Ascending aorta (tissue), 2 donors: ENCODE measurements at places on chromosomes 13 and 19. TPM values are rescaled to one million over a fixed set of nuclear protein-coding genes. Genes with fewer than 3 reads are reported as not detected.

The ZNF581 gene
- 12.1 TPM for total RNA-seq

The METTL21C gene
- not detected for total RNA-seq

The DAND5 gene
- total RNA-seq, result not detected

The C19orf67 gene
- total RNA-seq, result not detected

The ZNF266 gene
- 54.2 TPM for total RNA-seq

- H3K27me3 ChIP-seq, result no peaks in the 10 kb centered on the region
- no peak for DNase-seq
- H3K36me3 ChIP-seq, result no peaks in the 10 kb centered on the region
- no peak overlapping the region for H3K27ac ChIP-seq
- no peak overlapping the region for H3K4me3 ChIP-seq
Observed at GRCh38 chr19:54254195-54254906, 2.7 kb downstream of the LILRB5 start.

DNA sequence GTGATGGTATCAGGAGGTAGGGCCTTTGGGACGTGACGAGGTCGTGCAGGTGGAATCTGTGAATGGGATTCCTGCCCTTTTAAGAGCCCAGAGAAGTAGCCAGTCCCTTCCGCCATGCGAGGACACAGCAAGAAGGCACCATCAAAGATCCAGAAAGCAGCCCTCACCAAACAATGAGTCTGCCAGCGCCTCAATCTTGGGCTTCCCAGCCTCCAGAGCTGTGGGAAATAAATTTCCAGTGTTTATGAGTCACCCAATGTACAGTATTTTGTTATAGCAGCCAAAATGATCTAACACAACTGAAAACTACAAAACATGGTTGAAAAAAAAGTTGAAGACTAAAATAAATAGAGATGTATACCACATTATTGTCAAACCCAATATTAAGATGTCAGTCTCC, 16.9 kb upstream of the LAMP1 start:
- no peaks in the 10 kb centered on the region for H3K27me3 ChIP-seq
- H3K36me3 ChIP-seq, result no peaks in the 10 kb centered on the region
- no peak overlapping the region for H3K4me3 ChIP-seq
- no peaks in the 10 kb centered on the region for H3K4me1 ChIP-seq
- DNase-seq, result no peak
- H3K27ac ChIP-seq, result no peak overlapping the region

- H3K27ac ChIP-seq, result peak overlapping the region; percentile 26
- H3K4me3 ChIP-seq, result peak overlapping the region; percentile 34
- no peak for DNase-seq
Observed at GRCh38 chr19:18762125-18763023, 28.7 kb downstream of the COMP start.

DNA sequence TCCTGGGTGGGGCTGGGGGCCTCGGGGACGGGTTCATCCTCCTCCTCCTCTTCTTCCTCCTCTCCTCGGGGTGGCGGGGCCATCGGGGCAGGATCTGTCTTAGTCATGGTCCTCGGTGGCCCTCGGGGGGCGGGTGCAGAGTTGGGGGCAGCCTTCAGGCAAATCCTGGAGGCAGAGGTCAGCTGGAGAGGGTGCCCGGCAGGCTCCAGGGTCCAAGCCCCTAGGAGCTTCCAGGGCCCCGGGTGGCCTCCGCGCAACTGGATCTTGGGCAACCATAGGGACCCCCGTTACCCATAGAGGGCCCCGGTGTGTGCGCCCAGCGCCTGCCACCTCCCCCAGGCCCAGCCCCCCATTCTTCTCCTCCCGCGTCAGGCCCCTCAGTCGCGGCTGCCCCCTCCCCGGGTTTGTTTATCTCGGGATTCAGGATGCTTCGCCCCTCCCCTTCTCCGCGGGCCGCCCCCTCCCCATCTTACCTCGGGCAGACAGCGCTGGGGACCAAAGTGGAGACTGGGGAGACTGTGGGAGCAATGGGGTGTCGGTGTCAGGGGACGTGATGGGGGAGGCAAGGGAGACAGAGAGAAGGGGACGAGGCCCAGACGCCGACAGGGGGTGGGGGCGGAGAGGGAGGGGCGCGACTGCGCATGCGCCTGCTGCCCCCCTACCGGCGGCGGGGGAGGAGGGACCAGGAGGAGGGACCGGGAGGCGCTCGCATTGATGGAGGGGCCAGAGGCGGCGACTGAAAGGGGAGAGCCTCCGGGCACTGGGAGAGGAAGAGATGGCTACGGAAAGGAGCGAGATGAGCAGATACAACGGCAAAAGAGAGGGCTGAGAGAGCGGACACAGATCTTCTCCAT, at the start of gene CLIP3:
Gene CLIP3 (minus strand): TSS at position 623 of the 854 bp plus-strand sequence. CDS start 516 bp downstream, at position 107.
- DNase-seq, result peak; percentile 81
- peaks cover 4% of the 10 kb centered on the region for H3K4me1 ChIP-seq
- no peaks in the 10 kb centered on the region for H3K27me3 ChIP-seq
- H3K36me3 ChIP-seq, result no peaks in the 10 kb centered on the region
- peak within 1 kb of the TSS; percentile 85 for H3K27ac ChIP-seq

GRCh38 chr13:95536632-95537241, 15.8 kb upstream of the CLDN10 start:
- no peak for DNase-seq
- no peaks in the 10 kb centered on the region for H3K36me3 ChIP-seq

GRCh38 chr19:7860714-7861618, 13.2 kb downstream of the PRR36 start:
- peaks cover 22% of the 10 kb centered on the region for H3K36me3 ChIP-seq
- H3K4me1 ChIP-seq, result no peaks in the 10 kb centered on the region
- H3K27me3 ChIP-seq, result no peaks in the 10 kb centered on the region
- no peak overlapping the region for H3K4me3 ChIP-seq
- no peak for DNase-seq

- no peak for DNase-seq
- no peaks in the 10 kb centered on the region for H3K36me3 ChIP-seq
- no peaks in the 10 kb centered on the region for H3K27me3 ChIP-seq
- no peaks in the 10 kb centered on the region for H3K4me1 ChIP-seq
Observed at GRCh38 chr13:26041444-26041843, 10.4 kb downstream of the SHISA2 start.

GRCh38 chr13:26557393-26558073, at the start of gene WASF3:
Gene WASF3 (plus strand): TSS chr13:26557683. CDS start chr13:26642271, 84,588 bp downstream.
- peaks cover 7% of the 10 kb centered on the region for H3K4me1 ChIP-seq
- H3K4me3 ChIP-seq, result peak within 1 kb of the TSS; percentile 70
- H3K36me3 ChIP-seq, result no peaks in the 10 kb centered on the region
- H3K27me3 ChIP-seq, result no peaks in the 10 kb centered on the region

DNA sequence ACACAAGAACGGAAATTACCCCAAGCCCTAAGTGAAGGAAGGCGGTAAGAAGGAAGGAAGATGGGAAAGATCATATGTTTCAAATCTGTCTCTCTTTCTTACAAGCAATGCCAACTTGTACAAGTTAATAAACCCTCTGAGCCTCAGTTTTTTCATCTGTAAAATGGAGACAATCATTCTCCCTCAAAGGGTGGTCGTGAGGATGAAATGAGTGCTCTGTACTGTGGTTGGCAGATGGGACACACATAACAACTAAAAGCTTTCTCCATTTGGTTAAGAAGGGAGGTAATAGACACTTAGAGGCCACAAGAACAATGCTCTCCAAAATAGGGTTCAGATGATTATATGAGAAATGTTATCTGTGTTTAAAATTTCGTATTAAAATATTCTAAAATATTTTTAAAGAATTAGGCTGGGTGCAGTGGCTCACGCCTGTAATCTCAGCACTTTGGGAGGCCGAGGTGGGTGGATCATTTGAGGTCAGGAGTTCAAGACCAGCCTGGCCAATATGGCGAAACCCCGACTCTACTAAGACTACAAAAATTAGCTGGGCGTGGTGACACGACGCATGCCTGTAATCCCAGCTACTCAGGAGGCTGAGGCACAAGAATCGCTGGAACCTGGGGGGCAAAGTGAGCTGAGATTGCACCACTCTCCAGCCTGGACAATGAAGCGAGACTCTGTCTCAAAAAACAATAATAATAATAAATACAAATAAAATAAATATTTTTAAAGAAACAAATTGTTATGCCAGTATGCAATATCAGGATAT, 89.7 kb downstream of the STARD13 start:
- H3K27ac ChIP-seq, result no peak overlapping the region
- H3K4me1 ChIP-seq, result peaks cover 48% of the 10 kb centered on the region
- H3K4me3 ChIP-seq, result peak overlapping the region; percentile 27
- no peak for DNase-seq
- H3K36me3 ChIP-seq, result no peaks in the 10 kb centered on the region

DNA sequence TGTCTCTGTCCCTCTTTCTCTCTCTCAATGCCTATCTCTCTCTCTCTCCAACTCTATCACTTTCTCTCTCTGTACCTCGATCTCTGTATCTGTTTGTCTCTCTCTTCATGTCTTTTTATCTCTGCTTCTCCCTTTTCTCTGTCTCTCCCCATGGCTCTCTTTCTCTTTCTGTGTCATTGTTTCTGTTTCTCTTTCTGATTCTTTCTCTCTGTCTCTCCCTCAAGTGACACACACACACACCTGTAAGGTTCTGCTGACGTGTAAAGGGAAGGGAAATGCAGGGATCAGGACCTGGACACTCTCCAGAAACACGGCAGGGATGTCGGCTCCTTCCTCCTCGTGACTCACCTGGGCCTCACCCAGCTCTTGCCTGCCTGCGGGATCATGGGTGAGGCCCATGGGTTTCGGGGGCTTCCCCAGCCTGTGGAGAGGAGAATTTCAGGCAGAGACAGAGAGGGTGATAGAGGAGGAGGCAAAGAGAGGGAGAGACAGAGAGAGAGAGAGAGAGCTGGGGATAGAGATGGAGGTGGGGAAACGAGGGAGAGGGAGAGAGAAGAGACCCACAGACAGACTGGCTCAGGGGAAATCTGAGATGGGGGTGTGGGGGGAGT, 5.4 kb upstream of the PLAUR start:
- no peaks in the 10 kb centered on the region for H3K36me3 ChIP-seq
- no peak overlapping the region for H3K4me3 ChIP-seq
- no peaks in the 10 kb centered on the region for H3K27me3 ChIP-seq
- H3K27ac ChIP-seq, result no peak overlapping the region
- DNase-seq, result no peak

DNA sequence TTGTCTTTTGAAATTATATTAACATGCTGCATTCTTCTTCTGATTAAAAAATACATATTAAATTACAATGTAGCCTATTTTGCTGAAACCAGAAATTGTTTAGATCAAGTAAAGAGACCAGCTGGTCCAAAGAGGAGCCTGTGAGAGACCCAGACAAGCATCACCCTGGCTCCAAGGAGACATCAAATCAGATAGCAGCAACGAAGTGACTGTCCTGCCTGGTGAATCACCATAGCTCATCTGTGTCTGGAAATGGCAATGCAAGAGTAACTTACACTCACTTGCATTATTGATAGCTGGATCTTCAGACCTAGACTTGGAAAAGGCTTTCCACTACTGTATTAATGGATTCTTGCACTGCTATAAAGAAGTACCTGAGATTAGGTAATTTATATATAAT, 169.1 kb downstream of the KCTD12 start:
- no peak overlapping the region for H3K4me3 ChIP-seq
- DNase-seq, result no peak
- no peak overlapping the region for H3K27ac ChIP-seq
- no peaks in the 10 kb centered on the region for H3K4me1 ChIP-seq
- H3K27me3 ChIP-seq, result no peaks in the 10 kb centered on the region
- no peaks in the 10 kb centered on the region for H3K36me3 ChIP-seq

- DNase-seq, result no peak
- no peak overlapping the region for H3K4me3 ChIP-seq
- no peak overlapping the region for H3K27ac ChIP-seq
- H3K36me3 ChIP-seq, result peaks cover 9% of the 10 kb centered on the region
- no peaks in the 10 kb centered on the region for H3K27me3 ChIP-seq
- H3K4me1 ChIP-seq, result peaks cover 2% of the 10 kb centered on the region
Observed at GRCh38 chr19:15340086-15340485, 7.7 kb upstream of the BRD4 start.

DNA sequence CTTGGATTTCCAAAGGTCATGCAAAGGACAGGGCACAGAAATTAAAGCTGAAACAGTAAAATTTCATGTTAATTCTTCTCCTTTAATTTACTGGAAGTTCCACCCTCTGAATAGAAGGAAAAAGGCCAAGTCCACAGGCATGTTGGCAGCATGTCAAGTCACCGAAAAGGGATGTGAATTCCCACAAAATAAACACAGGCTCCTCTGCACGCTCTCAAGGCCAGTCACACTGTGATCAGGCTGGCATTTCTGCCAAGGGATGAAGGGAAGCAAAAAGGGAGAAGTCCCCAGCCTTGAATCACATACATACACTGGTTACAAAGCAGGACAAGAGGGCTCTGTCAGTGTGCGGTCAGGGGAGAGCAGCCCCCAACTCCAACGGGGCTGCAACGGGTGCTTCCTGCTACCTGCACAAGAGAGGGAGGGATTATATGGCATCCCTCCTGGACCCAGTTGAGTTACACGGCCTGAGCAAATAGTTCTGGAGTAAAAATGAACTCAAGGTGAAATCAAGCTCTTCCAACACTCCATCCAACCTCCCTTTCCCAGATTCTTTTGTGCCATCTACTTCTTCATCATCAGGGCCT, 6.9 kb downstream of the DCLK1 start:
- DNase-seq, result no peak
- H3K36me3 ChIP-seq, result no peaks in the 10 kb centered on the region
- no peaks in the 10 kb centered on the region for H3K27me3 ChIP-seq
- no peak overlapping the region for H3K27ac ChIP-seq
- no peaks in the 10 kb centered on the region for H3K4me1 ChIP-seq
- no peak overlapping the region for H3K4me3 ChIP-seq

DNA sequence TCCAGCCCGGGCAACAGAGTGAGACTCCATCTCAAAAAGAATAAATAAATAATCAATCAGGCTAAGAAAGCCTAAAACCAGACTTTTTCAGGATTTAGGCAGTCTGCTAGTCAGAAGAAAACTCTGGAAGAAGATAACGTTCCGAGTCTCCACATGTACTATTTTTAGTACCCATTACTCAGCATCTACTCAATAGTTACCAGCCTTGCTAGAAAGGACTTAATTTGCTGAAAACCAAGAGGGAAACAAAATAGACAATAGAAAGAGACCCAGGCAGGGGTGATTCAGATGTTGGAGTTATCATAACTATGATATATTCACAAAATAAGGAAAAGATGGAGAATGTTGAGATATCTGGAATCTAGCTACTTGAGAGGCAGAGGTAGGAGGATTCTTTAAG, 3.6 kb upstream of the LIN7B start:
- DNase-seq, result no peak
- peaks cover 9% of the 10 kb centered on the region for H3K4me1 ChIP-seq
- peaks cover 23% of the 10 kb centered on the region for H3K36me3 ChIP-seq
- H3K4me3 ChIP-seq, result no peak overlapping the region
- H3K27me3 ChIP-seq, result no peaks in the 10 kb centered on the region

DNA sequence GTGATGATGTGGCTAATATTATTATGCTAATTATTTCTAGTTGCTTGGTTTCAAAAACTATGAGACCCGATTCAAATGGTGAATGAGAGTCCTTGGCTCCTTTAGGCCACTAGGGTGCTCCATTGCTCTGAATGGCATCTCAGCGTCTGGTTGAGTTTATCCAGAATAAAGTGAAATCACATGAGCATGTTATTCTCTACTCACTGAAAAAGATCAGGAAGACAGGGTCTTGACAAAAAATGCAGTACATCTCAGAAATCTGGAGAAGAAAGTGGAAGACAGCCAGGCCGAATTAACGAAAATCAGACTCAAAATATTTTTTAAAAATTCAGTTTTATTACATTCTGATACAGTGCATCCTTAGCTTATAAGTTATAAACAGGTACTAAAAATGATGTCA, 516.2 kb downstream of the MYO16 start:
- no peak overlapping the region for H3K4me3 ChIP-seq
- no peak for DNase-seq
- H3K36me3 ChIP-seq, result no peaks in the 10 kb centered on the region
- no peak overlapping the region for H3K27ac ChIP-seq

GRCh38 chr19:11737964-11738745, 591 bp downstream of the ZNF823 start:
- H3K27me3 ChIP-seq, result no peaks in the 10 kb centered on the region
- peak overlapping the region; percentile 71 for H3K27ac ChIP-seq
- no peaks in the 10 kb centered on the region for H3K36me3 ChIP-seq
- H3K4me3 ChIP-seq, result peak overlapping the region; percentile 98
- H3K4me1 ChIP-seq, result peaks cover 7% of the 10 kb centered on the region

- no peaks in the 10 kb centered on the region for H3K4me1 ChIP-seq
- H3K27me3 ChIP-seq, result no peaks in the 10 kb centered on the region
- DNase-seq, result peak; percentile 89
- no peak overlapping the region for H3K4me3 ChIP-seq
Observed at GRCh38 chr19:35879770-35880317, 11.5 kb downstream of the APLP1 start.
